ENCODE measurements at places on chromosomes 5 and 9.

GRCh38 chr9:100515578-100516494 is 42.9 kb downstream of the TMEFF1 start:
- no peak for DNase-seq

DNA sequence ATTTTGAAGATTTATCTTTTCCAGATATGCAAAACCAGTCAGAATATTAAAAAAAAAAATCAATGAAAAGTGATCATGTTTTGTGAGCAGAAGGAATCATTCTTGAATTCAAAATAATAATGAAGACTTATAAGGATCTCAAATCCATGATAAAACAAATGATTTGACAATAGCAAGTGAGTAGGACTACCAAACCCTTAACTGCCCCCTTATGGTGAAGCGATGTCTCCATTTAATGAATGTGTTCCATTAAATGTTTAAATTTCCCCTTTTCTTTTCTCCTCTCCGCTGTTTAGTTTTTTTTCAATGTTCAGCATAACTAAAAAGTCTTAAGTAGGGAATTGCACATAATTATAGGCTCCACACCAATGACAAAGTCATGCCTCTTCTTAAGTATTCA is 12.2 kb upstream of the MARCHF3 start:
- no peak for DNase-seq

GRCh38 chr9:110041452-110041851 is 166.5 kb downstream of the C9orf152 start:
- no peak for DNase-seq

DNA sequence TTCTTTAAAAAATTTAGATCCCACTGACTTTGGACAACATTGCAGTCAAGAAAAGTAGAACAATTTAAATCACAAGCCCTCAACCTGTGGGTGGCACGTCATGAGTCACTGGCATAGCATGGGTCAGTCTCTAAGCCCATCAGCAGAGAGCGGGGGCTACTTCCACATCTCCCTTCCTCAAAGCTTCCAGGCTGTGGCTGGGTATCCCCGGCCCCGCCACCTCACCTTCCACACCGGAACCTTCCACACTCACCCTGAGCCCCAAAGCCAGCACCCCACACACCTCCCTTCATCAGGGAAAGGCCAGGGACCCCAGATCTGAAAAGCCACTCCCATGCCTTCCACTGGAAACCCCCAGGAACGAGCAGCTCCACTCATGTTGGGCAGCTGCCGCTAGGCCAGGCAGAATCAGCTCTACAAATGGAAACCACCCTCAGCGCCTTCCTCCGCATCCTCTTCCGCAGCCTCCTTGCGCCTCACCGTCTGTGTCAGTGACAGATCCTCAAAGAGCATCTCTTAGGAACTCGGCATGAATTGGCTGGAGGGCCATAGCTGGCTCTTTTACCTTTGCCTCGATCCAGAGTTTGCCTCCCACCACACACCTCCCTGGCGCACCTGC is 156.5 kb downstream of the ERCC6L2 start:
- no peak for DNase-seq

- DNase-seq: no peak
Observed at GRCh38 chr5:126531543-126532120, 63.4 kb downstream of the ALDH7A1 start.

DNA sequence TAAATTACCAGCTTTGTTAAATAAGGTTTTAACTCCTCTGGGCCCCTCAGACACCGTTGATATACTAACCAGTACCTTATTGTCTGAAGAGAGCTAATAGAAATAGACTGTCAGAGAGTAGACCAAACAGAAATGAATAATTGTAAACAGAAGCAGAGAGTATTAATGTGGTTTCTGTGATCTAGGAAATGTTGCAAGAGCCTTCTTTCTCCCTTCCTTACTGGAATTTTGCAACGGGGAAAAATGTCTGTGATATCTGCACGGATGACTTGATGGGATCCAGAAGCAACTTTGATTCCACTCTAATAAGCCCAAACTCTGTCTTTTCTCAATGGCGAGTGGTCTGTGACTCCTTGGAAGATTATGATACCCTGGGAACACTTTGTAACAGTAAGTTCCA is 5.1 kb downstream of the TYRP1 start:
- DNase-seq: no peak

DNA sequence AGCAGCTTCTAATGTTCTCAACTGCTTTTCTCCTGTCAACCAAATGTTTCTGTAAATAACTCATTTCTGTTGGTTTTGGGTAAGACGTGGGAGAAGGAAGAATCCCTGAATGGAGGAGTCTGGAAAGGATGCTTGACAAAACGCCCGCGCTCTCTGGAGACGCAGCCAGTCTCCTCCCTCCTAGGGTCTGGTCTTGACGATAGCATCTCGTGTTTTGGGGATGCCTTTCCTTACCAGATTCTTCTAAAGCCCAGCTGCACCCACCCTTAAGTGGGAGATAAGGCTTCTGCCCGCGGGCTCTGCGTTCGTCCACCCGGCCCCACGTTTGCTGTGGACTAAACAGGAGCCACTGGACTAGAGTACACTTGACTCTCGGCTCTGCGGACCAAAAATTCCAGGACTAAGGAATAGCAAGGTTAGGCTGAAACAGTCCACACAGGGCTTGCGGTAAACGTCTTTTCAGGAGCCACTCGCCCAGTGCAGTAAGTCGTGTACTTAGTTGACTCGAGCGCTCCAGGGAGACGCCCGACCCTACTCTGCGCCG is 491 bp upstream of the CTSL start:
- no peak for DNase-seq

GRCh38 chr9:113139225-113139829 is 11.5 kb upstream of the SLC31A2 start:
- DNase-seq: no peak

- DNase-seq: no peak
Observed at GRCh38 chr9:4299005-4299795, 668 bp downstream of the GLIS3 start.

DNA sequence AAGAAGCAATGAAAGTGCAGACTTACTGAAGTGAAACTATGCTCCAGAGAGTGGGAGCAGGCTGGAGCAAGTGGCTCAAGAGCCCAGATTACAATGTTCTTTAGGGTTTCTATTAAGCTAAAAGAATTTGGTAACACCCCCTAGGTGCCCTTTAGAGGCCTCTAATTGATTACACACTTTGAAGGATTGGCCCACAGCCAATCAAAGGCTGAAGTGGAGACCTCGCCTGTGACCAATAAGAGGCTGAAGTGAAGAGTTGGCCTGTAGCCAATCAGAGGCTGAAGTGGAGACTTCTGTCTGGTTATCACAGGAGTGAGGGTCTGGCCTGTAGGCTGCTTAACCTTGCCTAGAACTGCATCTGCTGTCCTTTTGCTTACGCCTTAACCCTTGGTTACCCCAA is 46.7 kb upstream of the SPATA31C2 start:
- DNase-seq: no peak

DNA sequence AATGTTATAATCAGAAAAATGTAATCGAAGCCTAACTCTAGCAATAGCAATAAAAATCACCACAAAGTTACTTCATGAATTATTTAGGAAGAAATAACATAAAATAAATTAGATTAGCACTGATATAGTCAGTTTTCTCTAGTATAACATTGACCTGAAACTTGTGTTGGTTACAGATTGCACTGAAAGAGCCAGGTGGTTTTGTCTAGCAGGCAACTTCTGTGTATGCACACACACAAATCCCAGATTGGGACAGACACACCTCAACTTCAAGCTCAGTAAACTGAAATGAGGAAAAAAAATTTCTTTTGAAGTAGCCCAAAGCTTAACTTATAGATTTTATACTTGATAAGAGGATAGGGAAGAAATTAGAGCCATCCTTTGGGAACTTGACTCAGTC is 129.3 kb downstream of the EFNA5 start:
- DNase-seq: no peak

- DNase-seq: no peak
Observed at GRCh38 chr5:5788793-5789192, 366.3 kb downstream of the ICE1 start.

GRCh38 chr9:109039539-109039938 is 26.2 kb upstream of the CTNNAL1 start:
- DNase-seq: no peak

DNA sequence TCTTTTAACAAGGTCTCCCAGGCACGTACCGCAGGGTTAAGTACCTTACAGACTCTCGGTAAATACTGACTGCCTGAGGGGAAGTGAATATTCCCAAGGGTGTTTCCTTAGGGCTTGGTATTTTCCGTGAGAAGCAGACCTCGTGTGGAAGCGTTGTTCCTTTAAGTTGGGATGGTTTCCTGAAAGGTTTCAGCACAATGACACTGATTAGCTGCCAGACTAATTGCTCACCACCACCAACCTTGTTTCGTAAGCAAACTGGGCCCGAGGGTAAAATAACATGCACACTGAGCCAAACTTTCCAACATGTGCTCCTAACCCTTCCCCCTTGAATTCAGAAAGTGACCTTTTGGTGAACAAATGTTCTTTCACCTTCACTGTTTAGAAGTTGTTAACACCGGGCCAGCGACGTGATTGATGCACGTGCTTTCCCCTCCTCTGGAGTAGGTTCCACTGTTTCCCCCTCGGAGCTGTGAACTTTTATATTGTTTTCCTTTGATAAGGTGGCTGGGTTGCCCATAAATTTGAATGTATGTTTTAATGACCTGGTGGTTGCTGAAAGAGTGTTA is 128.1 kb upstream of the RPS23 start:
- no peak for DNase-seq

DNA sequence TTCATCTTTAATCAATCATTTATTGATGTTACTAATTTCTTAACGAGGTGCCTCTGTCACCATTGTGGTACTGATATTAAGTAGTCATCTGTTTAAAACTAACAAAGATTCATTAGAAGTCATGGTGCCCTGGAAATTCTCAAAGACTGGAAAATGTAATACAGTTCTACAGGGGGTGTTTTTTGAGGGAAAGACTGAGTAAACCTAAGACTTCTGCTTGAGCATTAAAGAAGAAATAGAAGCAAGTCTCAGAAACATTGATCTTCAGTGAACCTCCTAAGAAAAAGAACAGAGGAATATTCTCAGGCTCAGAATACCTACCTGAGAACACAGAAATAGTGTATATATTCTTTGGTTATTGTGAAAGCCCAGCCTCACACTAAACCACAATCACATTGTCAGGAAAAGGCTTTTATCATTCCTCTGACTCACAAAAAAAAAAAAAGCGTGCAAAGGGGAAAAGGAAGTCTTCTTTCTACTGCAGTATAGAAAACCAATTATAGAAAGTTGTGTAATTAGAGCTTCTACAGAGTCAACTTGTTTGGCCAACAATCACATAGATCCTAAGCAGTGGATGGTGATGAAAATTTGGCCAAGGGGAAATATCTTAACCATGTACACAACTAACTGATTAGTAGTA is 60.8 kb downstream of the HINT1 start:
- DNase-seq: no peak

DNA sequence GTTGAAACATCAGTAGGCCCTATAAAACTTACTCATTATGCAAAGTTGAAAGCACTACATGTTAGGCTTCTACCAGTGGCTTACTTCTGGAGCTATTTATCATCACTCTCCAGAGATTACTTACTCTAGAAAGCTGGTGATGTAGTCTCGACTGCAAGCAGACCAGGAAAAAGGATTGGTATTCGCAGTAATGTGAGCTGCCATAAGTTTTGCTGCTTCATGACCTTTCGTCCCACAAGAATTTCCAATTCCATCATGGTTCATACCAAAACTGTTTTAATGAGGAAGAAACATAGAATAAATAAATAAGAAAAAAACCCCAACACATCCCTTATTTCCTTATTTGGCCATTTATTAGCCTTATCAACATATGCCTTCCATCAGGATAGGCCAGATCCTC is 181.9 kb downstream of the ADAMTS6 start:
- DNase-seq: no peak

GRCh38 chr9:133532937-133533668 is 1.4 kb upstream of the ADAMTSL2 start:
- no peak for DNase-seq

- no peak for DNase-seq
Observed at GRCh38 chr5:141363952-141364660, at the start of gene PCDHGA5. Gene PCDHGA5, plus strand, starts transcription at chr5:141364162. Its CDS starts 169 bp downstream, at chr5:141364331.

DNA sequence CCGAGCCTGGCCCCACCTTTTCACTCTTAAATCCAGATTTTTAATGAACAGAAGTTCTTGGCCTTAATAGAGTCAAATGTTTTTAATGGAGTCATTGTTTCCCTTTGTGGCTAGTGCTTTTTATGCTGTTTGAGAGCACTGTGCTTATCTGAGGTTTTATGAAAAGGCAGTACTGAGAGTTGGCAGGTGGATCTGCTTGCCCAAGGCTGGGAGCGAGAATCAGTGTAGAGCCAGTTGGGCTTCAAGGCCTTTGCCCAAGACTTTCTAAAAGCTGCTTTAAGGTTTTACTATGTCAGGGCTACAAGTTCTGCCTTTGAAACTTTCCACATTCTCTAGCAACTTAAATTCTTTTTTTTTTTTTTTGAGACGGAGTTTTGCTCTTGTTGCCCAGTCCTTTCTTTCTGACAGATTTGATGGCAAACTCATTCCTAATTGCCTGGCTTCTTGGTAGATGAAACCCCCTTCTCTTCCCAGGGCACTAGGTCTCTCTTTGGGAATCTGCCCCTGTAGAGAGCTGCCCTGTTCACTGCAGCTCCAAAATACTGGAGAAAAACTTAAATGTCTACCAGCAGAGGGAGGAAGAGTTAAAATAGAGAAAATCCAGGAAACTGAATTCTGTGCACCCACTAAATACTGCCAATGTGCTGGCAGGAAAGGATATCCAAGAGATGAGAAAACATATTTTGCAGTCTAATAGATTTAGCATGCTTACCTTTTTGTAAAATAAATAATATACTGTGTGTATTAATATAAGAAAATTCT is 36.9 kb upstream of the CDK20 start:
- no peak for DNase-seq

DNA sequence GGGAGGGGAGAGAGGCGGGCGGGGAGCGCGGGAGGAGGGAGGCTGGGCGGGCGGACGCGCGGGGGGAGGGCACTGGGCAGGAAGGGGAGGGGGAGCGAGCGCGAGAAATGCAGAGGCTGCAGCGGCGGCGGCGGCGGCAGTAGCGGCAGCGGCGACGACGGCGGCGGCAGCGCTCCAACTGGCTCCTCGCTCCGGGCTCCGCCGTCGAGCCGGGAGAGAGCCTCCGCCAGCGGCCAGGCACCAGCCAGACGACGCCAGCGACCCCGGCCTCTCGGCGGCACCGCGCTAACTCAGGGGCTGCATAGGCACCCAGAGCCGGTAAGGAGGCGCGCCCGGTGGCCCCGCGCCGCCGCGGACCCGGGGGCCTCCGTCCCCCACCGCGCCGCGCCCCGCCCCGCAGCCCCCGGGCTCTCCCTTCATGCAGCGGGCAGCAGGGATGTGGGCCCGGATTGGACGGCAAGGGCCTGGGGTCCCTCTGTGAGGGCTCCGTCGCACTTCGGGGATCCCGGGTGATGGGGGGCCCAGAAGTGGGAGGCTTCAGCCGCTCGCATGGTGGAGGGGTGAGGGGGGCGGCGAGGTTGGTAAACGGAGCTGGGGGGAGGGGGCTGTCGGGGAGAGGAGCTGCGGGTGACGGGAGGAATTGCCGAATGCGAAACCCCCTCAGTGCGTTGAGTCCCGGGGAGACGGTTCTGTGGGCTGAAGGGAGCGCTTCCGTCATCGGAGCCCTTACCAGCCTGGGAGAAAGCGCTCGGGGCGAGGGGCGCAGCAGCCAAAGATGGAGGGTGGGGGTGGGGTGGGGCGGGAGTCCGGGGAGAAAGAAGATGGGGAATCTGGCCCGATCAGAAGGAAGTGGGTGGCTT is at the start of gene BASP1:
Gene BASP1, plus strand, starts transcription at position 139 of the 860 bp plus-strand sequence. CDS start 57,586 bp downstream, outside the sequence.
- DNase-seq: no peak

Measured in activated gamma-delta T cell (primary cell).